Activated T-helper 1 cell treated with anti-CD3 and anti-CD28 coated beads, Interleukin-2, amount 50 U/mL, for 16 hours (primary cell): ENCODE measurements at places on chromosomes 4 and X.

DNA sequence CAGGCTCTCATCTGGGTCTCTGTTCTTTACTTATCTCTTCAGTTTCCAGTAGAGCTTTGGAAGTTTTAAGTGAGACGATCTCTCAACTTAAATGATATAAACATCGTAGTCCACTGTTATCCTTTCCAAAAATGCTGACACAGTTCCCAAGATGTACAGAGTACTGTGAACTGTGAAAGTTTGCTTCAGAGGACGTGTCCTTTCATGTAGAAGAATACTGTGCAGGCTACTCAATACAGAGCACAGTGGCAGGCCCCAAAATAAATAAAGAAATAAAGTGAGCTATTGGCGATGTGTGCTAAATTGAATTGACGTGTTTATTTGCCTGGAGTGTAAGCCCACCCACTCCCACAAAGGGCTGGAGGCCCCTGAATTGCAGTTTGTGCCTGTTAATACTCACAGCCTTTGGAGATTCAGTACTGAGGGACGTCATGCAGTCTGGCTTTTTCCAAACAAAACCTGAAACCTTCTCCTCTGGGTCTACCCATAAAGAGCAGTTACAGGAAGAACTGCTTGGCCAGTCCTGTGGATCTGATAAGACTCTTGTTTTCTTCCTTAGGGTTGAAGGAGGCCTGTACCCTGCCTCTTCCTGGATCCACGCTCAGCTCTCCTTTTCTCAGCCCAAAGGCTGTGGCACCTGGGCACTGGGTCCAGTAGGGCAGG is 66.1 kb downstream of the SOWAHB start:
- DNase-seq = no peak

- no peak for DNase-seq
Observed at GRCh38 chr4:88275516-88275915, 8.8 kb downstream of the PPM1K start.

DNA sequence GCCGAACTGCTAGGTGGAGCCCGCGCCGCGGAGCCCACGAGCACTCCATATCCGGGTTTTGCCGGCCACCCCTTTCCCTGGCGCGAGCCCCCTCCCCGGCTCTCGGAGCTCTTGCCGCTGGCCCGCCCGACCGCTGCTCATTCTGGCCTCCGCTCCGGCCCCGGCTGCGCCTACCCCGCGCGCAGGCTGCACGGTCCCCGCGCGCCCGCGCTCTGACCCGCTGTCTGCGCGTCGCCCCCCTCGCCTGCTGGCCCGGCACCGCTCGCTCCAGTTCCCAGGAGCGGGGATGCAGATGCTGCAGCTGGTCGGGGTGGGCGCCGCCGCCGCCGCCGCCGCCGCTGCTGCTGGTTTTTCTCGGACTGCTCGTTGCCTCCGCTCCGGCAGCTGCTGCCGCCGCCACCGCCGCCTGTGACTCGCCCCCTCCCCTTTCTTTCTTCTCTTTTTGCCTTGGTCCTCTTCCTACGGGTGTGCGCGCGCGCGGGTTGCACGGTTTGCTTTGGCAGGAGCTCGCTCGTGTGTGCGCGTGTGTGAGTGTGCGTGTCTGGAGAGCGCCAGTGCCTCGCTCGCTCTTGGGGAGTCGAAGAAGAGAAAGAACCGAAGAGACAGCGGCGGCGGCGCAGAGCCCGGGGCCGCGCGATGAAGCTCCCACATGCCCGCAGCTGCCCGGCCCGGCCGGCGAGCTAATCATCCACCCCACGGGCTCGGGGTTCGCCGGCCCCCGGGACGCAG is at the start of gene ADGRL3:
ADGRL3 (plus strand) TSS at position 140 of the 729 bp plus-strand sequence.
- no peak for DNase-seq

GRCh38 chrX:68693481-68694434 is 46.3 kb downstream of the STARD8 start:
- no peak for DNase-seq

GRCh38 chr4:8547912-8548730 is 32.1 kb upstream of the GPR78 start:
- DNase-seq = no peak

GRCh38 chr4:54308110-54308509 is 79.0 kb downstream of the PDGFRA start:
- DNase-seq = no peak

- no peak for DNase-seq
Observed at GRCh38 chrX:5051831-5052491, 1176.7 kb downstream of the NLGN4X start.

- no peak for DNase-seq
Observed at GRCh38 chr4:119100655-119101054, 35.0 kb upstream of the MYOZ2 start.

- no peak for DNase-seq
Observed at GRCh38 chr4:38868059-38868960, 704 bp downstream of the FAM114A1 start.

- DNase-seq = no peak
Observed at GRCh38 chr4:29805916-29806480, 914.2 kb upstream of the PCDH7 start.

DNA sequence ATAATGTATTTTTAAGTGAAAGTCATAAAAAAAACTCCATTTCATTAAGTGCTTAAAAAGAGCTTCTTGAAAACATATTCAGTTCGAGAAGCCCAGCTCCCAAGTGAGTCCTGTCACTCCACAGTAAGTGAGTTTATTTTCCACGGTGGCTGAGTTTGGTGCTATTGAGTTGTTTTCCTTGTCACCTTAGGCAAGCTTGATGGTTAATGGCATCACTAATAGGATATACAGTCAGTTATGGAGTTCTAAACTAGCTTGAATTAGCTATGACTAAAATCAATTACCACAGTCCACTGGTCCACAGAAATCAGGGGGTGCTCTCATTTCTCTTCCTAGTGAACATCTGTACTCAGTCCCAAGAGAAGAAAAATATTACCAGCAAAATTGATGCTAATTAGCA is 1526.2 kb upstream of the IGFBP7 start:
- no peak for DNase-seq

DNA sequence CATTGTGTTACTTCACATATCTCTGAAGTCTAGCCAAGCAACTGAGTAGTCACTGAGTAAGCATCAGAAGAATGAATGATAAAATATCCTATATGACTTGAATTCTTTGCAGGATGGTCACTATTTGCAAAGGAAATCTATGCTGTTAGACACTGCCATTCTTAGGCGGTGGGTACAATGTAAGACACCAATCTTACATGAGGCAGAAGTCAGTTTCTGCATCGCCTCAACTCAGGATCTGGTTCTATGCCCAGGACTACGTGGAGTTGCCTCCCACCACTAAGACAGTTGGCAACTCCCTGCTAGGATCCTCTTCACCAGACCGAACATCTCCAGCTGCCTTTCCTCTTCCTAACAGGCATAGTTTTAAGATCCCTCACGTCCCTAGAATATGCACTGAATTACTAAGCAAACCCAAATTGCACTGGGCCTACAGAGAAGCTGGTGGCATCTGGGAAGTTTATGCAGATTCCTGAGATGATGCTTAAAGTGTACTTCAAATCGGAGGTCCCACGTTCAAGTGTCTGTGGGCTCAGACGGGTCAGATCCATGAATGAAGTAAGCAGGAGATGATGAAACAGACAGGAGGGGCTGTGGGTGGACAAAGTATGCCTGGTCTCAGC is 45.6 kb downstream of the SEL1L3 start:
- no peak for DNase-seq

- DNase-seq = no peak
Observed at GRCh38 chrX:122440832-122441231, 743.2 kb upstream of the GRIA3 start.

DNA sequence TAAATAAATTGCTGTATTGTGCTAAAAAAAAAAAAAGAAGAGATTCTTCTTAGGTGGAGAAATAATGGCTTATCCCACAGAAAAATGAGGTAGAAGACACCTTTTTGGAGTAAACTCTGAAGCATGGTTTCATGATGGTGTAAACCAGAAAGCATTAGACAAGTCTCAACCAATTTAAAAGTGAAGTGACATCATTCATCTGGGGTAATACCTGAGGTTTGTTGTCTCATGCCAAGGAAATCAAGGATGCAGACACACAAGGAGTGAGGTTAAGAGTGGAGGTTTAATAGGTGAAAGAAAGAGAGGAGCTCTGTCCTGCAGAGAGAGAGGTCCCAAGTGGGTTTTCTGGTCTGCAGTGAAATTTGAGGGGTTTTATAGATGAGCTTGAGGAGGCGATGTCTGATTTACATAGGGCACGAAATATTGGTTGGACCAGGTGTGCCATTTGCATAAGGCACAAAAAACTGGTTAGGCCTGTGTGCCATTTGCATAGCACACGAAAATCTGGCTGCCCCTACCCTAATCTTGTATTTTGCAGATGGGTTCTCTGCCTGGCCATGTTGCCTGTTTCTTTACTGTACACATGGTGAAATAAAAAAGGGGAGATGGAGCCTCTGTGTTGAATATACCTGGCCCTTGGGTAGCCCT is 25.0 kb upstream of the CWH43 start:
- DNase-seq = no peak

GRCh38 chr4:69360271-69360670 is 80.0 kb downstream of the UGT2B28 start:
- DNase-seq = no peak

DNA sequence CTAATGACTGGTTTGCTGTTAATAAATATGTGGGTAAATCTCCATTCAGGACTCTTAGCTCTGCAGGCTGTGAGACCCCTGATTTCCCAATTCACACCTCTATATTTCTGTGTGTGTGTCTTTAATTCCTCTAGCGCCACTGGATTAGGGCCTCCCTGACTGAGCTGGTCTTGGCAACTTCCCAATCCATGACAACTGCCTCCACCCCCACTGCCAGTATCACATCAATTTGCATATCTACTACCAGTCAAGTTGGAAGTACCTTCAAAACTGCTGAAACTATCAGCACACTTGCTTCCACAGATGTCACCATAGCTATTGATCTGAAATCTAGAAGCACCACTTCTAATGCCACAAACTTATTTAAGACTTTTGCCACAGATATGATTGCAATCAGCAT is 27.6 kb downstream of the OPRPN start:
- no peak for DNase-seq

- no peak for DNase-seq
Observed at GRCh38 chr4:144223661-144224060, 83.1 kb upstream of the GYPA start.

- no peak for DNase-seq
Observed at GRCh38 chr4:160514126-160514525, 1411.2 kb downstream of the RAPGEF2 start.

GRCh38 chr4:87838205-87838604 is 5.4 kb downstream of the MEPE start:
- no peak for DNase-seq

- DNase-seq = no peak
Observed at GRCh38 chrX:10620121-10620699, at the start of gene MID1. Gene MID1 (minus strand): TSS chrX:10620585. CDS start chrX:10567547, 53,038 bp downstream.

- no peak for DNase-seq
Observed at GRCh38 chr4:76904646-76905190, 6.8 kb upstream of the SOWAHB start.
